NCI-H187 (cell line): ENCODE measurements at places on chromosomes 11 and 22.

GRCh38 chr11:9210922-9211320, 54.2 kb downstream of the DENND5A start:
- no peak for DNase-seq

DNA sequence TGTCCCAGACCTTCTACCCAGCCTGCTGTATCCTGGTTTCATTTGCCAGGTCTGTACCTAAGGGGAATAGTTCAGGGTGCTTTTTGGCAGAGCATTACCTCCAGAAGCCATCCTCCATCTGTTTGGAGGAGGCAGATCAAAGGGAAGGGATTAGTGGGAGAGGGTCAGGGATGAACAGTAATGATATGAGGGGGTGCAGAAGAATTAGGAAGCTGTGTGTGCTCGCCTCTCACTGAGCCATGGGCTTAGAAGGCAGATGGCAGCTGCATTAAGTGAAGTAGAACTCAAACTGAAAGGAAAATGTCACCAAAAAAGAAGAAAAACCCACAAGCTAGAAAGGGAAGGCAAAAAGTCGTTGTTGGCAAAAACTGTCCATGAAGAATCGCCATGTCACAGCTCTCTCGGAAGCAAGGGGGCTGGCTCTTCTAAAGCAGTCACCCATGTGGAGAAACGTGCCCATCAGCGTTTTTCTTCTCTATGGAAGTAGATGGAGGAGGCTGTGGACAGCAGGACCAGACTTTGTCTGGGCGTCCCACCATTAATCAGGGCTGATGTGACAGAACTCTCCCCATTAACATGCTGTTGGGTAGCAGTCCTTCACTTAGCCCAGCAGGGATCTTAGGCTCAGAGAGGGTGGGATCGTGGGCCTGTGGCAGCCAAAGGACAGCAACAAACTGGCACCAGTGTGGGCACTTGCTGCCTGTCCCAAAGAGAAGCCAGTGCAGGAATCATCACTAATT, 46.8 kb downstream of the CEP164 start:
- no peak for DNase-seq

DNA sequence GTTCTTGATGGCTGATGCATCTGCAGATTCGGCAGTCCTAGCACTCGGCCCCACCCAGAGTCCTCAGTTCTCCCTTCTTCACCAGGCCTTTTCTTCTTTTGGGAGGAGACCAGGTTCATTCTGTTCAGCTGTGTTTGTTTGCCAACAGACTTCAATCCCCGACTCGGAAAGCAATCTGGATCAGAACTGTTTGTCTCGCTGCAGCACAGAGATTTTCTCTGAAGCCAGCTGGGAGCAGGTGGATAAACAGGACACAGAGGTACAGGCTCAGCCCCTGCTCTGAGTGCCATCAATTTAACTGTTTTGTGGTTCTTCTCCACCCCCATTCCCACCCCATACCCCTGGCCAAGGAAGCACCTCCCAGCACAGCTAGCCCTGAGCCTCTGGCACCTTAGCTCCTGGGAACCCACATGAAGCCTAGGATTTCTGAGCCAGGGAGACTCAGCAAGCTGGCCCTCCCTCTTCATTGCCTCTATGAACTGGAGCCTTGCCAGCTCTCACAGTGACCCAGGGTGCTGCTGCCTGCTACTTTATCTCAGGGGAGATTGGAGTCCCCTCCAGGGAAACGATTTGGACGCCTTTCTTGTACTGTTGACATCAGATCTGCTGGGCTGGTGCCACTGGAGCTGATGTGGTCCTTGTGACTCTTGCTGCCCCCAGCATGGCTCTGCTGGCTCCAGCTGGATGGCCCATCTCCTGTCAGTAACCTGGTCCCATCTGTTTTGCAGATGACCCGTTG, 58.2 kb upstream of the HORMAD2 start:
- no peak for DNase-seq

GRCh38 chr11:73521621-73522020, 76.3 kb downstream of the FAM168A start:
- DNase-seq = no peak

DNA sequence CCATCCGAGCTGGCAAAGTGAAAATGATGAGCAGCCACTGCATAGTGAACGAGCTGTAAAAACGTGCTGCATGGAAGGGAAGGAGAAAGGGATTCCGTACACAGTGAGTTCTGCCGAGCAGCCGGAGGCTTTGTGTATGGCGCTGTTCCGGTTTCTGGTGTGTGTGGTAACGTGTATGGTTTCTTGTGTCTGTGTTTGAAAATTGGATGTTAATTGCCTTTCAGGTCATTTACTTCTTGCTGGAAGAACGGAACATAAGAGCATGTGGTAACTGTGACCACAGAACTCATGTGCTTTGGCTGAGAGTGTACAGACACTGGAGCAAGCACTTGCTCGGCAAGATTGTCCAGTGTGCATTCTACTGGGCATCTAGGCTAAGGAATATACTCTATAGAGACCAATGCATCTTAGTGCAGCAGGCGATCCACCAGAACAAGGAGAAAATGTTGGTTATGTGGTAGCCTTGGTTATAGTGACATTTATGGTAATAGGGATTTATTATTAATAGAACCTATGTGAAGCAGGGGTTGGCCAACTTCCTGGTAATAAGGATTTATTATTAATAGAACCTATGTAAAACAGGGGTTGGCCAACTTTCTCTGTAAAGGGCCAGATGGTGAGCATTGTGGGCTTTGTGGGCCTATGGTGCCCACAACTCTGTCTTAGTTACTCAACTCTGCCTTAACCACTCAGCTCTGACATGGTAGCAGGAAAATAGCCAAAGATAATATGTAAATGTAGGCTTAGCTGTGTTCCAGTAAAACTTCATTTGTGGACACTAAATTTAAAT, 49.2 kb downstream of the GRAMD1B start:
- no peak for DNase-seq

GRCh38 chr11:118175993-118176777, at the start of gene SCN2B:
Gene SCN2B (minus strand): TSS chr11:118176639. CDS start chr11:118176431, 208 bp downstream.
- DNase-seq = no peak

- peak; percentile 23 for DNase-seq
These were observed 76.9 kb upstream of the CADM1 start for GRCh38 chr11:115580927-115581680.

GRCh38 chr11:81963018-81963417, 770.6 kb downstream of the FAM181B start:
- DNase-seq = no peak

DNA sequence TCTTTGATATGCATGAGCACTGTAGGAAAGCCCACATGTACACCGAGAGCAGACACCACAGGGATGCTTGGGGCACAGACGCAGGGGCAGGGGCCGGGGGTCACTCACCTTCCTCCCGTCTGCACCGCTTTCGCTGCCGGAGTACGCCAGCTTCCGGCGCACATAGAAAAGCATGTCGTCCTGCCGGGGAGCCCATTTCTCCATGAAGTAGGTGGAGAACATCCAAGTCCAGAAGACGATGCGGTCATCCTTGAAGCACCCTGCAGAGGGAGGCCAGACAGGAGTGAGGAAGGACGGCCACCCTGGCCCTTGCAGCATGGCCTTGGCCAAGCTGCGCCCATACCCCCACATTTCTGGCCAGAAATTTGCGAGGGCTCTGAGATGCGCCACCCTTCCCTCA, 28.8 kb downstream of the KIAA0930 start:
- DNase-seq = no peak

DNA sequence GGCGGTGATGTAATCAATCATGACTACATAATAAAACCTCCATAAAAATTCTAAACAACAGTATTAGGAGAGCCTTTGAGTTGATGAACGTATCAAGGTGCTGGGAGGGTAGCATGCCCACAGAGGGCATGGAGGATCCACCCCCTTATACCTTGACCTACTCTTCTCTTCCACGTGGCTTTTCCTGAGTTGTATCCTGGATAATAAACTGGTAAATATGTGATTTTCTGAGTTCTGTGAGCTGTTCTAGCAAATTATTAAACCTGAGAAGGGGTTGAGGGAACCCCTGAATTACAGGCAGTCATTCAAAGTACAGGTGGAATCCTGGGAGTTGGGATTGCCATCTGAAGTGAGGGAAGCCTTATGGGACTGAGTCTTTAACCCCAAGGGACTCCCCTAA, 446.9 kb downstream of the DYNC2H1 start:
- DNase-seq = no peak

DNA sequence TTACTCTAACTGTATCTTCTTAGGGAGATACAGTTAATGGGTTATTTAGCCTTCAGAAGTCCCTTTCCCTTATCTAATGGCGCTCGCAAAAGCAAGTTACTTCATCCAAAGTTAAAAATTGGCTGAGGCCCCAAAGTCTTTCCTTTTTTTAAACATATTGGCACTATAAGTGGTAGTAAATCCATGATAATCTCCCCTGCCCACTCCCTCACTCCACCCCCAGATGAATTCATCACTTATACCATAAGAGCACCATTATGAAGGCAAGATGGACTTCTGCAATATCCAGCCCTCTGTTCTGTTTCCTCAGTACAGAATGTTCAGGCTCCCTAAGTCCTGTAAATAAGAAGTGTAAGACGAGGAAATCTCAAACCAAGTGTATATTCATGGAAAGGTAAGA, 37.7 kb downstream of the CHKA start:
- DNase-seq = no peak
